ENCODE measurements at places on chromosomes 12 and 14.

- DNase-seq = no peak
These were observed 23.0 kb upstream of the KCNJ8 start for GRCh38 chr12:21797539-21797938.

DNA sequence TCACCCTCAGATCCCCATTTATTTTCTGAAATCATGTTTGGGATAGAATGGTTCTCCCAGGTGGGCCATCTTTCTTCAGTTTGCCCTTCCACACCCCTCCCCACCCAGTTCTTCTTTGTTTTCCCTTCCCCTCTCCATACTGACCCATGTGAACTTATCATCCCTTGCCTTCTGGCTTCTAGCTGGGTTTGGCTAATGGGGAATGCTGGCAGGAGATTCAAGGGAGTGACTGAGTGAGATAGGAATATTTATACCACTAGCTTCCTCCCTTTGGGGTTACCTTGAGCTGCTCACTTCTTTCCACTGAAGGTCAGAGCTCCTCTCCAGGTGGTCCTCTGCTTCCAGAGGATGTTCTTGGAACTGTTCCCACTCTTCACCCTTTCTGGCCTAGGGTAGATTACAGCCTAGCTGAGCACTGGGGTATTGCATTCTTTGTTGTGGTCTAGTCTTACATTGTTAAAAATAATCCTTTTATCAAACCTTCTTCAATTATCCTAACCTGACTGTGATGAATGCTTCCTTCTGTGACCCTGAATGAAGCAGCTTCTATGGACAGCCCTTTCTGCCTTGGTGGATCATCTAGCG is 88.3 kb upstream of the ATP2B1 start:
- DNase-seq = no peak

GRCh38 chr12:7705846-7706245 is 5.4 kb upstream of the DPPA3 start:
- no peak for DNase-seq

GRCh38 chr12:37546901-37547475 is 769.6 kb upstream of the ALG10B start:
- DNase-seq = no peak

DNA sequence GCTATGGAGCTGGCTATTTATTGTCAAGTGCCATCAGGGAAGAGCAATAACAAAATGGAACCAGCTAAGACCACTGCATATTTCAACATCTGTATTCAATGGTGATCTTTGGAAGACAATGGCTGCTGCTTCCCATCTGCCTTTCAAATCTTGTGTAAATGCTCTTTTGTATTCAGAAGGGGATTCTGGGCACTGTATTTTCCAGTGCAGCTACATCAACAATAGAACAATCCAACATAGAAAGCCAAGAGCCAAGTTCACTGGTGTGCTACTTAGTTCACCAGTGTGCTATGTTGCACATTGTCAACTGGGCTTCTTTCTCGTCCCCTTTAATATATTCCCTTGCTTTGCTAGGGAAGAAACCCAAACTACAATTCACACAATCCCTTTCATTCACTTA is 128.8 kb upstream of the OR4E1 start:
- no peak for DNase-seq

- DNase-seq = no peak
These were observed 175.2 kb upstream of the HMGA2 start for GRCh38 chr12:65649126-65649525.

DNA sequence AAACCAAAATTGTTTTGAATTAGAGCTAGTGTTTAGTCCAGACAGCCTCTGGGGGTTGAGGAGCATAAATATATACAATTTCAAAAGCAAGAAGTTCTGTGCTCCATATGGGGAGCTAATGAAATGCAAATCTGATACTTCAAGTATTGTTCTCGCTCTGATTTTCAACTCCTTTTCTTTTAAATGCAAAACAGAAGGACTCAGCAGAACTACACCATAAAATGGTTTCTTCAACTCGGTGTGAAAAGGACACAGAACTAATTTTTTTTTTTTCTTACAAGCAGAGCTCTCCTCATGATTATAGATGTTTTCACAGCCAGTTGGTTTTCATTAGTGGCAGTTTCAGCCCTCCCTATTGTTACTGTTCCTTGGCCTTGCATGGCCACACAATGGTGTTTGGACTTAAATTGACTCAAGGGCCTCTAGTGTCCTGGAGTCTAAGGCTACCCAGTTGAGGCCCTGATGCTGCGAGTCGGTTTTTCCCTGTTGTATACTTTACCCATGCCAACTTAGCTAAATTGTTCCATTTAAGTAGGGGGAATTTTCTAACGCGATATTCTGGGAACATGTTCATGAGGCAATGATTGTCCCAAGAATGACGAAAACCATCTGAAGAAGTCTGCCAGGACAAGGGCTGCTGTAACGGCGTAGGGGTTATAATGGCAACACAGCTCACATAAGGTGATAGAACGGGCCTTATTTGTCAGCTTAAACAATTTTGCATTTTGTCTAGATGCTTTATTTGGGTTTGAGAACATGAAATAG is 120.3 kb downstream of the GPR135 start:
- no peak for DNase-seq

- DNase-seq = no peak
These were observed 6.4 kb downstream of the NGB start for GRCh38 chr14:77264466-77265186.

DNA sequence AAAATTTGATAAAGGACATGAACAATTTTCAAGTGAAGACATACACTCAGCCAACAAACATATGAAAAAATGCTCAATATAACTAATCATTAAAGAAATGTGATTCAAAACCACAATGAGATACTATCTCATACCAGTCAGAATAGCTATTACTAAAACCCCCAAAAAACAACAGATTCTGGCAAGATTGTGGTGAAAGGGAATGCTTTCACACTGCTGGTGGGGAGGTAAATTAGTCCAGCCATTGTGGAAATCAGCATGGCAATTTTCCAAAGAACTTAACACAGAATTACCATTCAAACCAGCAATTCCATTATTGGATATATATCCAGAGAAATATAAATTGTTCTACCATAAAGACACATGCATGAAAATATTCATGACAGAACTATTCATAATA is 18.7 kb upstream of the TAS2R14 start:
- DNase-seq = no peak

DNA sequence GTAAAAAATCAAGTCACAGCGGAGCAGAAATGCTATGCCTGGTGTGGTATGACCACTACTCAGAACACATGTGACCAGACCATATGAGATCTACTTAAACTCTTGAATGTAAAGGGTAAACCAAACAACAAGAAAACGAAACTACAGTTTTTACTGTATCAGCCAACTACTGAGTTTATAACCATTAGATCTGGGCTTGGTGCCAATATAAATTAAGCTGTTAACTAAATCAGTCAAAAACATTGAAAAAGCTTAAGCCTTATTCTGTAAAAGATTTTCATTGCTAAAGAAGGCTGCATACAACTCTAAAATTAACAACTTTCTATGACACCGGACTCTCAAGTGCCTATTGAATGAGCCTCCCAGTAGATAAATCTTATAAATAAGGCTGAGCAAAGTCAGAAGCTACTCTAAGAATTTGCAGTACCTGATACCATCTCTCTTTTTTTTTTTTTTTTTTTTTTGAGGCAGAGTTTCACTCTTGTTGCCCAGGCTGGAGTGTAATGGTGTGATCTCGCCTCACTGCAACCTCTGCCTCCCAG is 35.4 kb downstream of the SPTLC2 start:
- peak; percentile 22 for DNase-seq

GRCh38 chr12:14731821-14732220 is 35.4 kb upstream of the GUCY2C start:
- no peak for DNase-seq

- no peak for DNase-seq
These were observed 39.2 kb upstream of the KRR1 start for GRCh38 chr12:75550401-75551240.

GRCh38 chr12:81022531-81022930 is 55.3 kb upstream of the ACSS3 start:
- DNase-seq = no peak

GRCh38 chr12:61993734-61994345 is 266.4 kb upstream of the USP15 start:
- DNase-seq = no peak

DNA sequence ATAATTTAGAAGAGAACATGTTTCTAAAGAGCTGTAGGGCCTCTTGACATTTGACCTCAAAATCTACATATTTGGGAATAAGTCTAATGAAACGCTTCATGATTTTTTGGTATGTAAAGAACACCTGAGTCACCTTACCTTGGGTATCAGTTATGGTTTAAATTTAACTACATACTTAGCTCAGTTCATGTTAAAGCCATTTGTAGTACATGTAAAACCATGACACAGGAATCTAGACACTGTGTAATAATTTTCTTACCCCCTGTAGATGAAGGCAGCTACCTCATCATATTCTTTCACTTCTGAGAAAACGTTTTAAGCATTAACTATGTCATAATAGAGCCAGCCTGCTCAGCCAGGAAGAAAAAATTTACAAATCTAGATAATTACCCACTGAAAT is 105.8 kb upstream of the CPNE8 start:
- DNase-seq = no peak

DNA sequence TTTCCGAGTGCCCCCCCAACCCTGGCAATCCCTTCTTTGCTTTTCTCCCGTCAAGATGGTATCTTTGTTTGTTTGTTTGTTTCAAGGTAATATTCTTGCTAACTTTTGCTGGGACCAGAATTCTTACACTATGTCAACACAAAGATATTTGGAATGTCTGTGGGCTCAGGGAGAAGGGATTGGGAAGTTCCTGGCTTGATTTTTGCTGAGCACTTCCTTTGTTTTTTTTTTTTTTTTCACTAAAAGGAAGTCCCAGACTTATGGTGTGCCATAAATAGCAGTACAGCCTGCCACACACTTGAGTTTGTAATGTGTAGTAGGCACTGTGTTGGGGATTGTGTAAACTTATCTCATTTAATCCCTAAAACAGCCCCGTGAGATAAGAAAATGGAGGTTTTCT is 11.2 kb upstream of the RNU6-7 start:
- DNase-seq = no peak

- no peak for DNase-seq
These were observed 98.8 kb upstream of the NTF3 start for GRCh38 chr12:5333096-5333495.

- DNase-seq = no peak
These were observed 3.9 kb upstream of the FGF23 start for GRCh38 chr12:4383304-4383865.

- DNase-seq = no peak
These were observed 716 bp upstream of the PTGDR start for GRCh38 chr14:52266782-52267181.

GRCh38 chr14:61528591-61529021 is 166.7 kb upstream of the HIF1A start:
- no peak for DNase-seq

DNA sequence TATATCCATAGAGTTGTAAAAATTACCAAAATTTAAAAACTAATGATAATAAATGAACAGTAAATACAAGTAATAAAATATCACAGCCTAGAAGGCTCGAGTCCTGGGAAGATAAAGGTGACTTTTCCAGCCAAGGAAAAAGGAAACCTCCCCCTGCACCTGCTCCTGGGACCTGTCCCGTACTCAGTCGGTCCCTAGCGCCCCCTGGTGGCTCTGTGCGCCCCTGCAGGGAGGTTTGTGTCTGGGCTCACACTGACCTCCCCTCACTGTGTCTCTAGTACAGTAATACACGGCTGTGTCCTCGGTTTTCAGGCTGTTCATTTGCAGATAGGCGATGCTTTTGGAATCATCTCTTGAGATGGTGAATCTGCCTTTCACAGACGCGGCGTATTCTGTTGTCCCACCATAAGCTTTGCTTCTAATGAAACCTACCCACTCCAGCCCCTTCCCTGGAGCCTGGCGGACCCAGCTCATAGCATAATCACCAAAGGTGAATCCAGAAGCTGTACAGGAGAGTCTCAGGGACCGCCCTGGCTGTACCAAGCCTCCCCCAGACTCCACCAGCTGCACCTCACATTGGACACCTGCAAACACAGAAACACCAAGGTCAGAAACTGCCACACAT is 1030.4 kb downstream of the TMEM121 start:
- DNase-seq = peak; percentile 59

DNA sequence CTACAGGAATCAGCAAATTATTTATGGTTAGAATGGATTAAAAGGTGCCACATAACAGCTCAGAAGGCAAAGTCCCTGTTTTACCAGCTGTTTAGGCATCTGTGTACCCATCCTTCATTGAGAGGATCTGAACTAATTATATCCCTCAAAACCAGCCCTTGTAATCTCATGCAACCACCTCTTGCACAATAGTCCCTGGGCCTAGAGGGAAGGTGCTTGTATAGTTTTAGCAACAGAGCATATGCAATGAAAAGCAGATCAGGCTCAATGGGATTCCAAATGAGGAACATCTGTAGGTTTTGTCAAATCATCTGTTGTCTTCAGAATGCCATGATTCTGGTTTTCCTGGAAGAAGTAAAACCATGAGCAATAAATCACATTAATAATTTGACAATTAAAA is 26.0 kb upstream of the GLIPR1L2 start:
- DNase-seq = no peak

DNA sequence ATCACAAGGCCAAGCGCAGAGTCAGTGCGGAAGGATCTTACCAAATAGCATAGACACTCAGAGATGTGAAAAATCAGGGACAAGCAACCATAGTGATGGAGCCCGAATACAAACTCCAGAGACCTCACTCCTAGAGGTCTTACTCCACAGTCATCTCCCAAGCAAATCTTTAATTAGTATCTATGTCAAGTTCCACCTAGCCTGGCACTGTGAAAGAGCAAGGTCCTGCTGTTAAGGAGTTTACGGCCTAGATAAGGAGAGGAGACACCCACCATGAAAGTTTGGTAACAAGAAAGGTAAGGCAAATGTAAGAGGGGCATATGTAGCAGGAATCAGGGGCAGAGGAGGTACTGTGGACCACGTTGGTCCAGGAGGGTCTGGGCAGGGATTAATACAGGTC is 7.4 kb upstream of the PLEKHG6 start:
- DNase-seq = no peak

- peak; percentile 63 for DNase-seq
These were observed 3.2 kb downstream of the MLXIP start for GRCh38 chr12:122081697-122082221.

DNA sequence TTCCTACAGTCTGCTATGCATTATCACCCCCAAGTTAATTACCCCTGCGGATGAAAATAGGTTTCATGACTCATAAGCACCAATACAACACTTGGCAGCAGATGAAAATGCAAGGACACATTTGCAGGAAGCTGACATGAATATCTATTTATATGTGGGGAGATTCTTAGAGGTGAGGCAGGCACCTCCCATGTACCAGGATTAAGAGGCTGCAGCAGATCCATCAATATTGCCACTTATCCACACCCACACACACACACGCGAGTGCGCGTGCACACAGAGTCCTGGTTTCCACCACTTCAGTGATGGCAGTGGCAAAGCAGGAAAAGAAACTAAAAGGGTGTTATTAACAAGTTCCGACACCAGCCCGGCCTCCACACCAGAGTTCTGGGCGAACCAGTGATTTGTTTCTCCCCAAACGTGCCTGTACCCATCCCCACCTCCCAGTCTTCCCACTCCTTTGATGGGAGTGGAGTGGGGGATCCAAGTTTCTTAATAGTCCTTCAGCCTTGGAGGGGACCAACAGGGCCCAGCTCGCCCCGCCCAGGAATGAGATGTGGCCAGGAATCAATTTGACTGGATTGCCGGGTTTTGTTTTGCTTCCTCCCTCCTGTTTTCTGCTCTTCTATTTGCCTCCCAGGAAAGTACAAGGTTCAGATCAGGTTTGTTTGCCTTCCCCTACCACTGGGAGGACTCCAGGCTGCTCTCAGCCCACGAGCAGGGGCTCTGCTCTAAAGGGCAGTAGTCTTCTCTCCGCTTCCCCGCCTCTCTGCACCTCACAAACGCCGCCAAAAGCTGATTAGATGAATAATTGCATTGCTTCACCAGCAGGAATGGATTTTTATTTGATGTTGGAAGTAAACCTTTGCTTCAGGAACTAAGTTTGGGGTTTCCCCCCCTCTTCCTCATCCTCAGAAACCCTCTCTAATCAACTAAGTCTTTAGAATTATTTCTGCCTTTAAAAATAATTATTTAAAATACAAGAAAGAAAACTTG is 5.2 kb downstream of the IRF2BPL start:
- no peak for DNase-seq
